ENCODE measurements at places on chromosomes 7 and 10.
A peak's percentile ranks its signal among the peaks of the same experiment; 100 is the strongest.

DNA sequence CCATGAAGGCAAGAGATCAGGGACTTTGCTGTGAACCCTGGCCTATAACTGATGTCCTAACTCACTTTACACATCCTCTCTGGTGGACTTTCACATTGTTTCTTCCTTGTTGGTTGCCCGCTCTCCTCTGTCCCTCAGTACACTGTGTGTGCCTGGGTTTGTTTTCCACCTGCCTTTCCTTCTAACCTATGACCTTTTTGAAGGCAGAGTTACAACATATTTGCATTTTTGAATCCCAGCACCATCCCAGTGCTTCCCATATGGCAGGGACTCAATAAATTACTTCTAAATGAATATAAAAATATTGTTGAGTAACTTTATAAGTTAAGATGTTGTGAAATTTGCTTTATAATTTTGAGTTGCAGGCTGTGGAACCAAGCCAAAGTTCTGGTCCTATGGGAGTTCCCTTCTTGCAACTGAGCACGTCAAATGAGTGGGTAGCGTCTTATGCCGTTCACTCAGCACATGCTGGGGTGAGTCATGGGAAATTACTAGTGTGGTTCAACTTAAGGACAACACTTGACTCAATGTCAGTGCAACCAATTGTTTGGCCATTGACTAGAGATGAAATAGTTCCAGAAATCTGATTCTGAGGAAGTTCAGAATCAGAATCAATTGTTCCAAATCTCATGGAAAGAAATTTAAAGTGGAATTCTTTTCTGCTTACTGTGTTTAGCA is 250.9 kb downstream of the TWIST1 start:
- peak; percentile 16 for DNase-seq

GRCh38 chr10:116097239-116097784 is 175.7 kb downstream of the GFRA1 start:
- no peak for DNase-seq

DNA sequence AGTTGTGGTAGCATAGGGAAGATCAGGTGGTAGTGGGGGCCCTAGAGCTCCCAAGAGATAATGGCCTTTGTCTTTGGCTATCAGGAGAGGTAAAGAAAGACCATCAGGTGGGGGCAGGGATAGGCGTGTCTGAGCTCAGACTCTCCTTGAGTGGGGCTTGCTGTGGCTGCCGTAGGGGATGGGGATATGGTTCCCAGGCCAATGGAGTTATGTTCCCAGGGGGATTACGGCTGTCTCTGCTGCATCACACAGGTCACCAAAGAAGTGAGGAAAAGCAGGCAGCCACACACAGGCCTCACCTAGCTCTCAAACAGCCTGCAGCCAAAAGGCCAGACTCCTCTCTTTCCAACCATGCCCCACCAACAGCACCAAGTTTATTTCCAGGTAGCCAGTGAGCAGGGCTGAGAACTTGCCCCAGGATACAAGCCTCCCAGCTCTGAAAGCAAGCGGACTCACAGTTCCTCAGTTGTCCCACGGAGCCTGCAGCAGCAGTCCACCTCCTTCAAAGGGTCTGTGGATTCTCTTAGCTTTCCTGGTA is 37.6 kb upstream of the C1QL3 start:
- no peak for DNase-seq

DNA sequence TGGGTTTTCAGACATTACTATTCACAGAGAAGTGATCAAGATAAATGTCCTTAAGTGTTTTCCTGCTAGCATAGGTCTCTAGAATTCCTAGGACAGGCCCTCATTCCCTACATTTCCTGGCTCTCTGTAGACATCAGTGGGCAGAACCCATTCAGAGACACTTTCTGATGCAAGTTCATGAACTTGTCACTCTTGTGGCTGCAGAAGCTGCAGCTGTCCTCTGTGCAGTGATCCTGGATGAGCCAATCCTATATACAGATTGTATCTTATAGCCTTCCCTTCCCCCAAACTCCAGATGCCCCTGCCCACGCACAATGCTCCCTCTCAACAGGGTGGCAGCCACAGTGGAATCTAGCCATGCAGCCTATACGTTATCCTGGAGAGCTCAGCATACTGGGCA is 12.6 kb upstream of the GRB10 start:
- no peak for DNase-seq

DNA sequence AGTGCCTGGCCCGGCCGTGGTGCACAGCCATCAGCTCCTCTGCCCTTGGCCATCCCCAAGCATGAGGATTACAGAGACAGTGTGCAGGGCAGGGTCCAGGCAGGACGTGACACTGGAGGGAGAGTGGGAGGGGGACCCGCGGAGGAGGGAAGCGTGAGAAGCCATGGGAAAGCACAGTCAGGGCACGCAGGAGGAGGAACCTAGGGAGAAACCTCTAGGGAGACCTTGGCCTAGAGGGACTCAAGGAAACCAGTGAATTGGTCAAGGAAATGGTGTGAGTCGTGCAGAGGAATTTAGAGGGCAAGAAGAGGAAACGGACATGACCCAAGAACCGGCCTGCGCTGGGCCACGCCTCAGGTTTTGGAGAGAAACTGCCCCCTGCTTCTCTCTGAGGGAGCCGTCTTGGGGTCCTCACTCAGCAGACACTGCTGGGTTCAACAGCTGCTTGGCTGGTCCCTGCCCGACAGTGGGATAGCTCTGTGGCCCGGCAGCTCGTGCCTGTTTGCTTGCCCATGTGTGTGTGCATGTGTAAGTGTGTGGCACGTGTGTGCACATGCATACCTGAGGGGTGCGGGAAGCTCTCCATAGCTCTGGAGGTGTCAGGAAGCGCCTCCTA is 3.2 kb downstream of the OPN4 start:
- no peak for DNase-seq

- DNase-seq, result no peak
Observed at GRCh38 chr10:105024184-105024583, 383.1 kb downstream of the SORCS3 start.

DNA sequence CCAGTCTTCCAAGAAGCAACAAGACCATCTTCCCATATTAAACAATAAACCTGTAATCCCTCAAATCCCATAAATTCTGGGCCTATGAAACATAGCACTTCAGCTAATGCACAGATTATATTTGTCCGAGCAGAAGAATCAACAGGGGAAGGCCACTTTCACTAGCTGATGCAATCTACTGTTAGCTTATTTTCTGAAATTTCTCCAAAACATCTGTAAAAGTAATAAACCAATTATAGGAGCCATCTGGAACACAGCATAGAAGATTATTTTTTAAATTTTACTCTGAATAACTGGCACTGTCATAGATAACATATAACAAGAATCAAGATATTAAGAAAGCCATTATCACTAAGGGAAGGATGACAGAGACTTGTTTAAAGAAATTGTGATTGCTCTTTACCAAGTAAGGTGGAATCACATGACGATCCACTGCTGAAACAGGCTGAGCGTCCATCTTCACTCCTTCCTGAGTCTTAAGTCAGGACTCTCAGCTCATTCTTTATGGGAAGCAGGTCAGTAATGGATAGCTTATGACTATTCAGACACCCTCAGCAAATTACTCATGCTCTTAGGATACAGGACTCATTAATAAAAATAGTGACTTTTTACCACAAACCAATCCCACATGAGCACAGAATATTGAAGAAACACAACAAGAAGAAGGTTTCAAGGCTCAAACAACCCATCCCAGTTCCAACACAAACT is 719.5 kb downstream of the XPNPEP1 start:
- no peak for DNase-seq

- DNase-seq, result no peak
Observed at GRCh38 chr10:106179430-106179829, 985.1 kb downstream of the SORCS1 start.

DNA sequence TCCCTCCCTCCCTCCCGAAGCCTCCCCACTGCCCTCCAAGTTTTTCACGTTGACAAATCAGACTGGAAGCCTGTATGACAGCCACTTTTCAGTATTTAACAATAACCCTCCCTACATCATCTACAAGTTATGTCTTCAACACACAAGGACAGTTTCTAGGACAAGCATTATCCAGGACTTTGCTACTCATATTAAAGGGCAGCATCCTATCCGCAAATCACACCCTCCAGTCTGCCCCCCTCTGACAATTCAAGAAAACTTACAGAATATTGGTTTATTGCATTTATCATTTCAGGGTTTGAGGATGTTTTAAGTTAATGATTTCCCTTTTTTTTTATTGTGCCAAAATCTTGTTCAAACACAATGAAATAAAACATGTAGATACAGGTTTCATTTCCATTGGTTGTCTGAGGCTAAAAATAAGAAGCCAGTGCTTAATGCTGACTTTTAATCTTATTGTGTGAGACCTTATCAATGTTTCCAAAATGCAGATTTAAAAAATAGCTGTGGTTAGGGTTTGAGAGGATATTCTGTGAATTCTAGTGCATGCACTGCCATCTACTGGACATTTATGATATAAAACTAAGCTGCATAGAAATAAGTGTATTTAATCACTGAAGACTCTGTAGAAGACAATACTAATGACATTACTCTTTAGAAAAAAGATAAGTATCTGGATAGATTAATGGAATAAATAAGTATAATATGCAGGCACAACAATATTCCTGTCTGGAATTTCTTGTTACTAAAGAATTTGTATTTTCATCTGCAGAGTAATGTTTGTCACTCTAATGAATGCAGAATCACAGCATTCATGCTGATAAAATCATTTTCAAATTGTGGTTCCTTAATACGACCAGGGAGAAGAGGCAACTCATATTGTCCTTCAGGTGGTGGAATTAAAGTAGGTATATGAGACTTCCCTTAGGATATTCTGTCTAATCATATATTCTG is 64.1 kb downstream of the CAV1 start:
- no peak for DNase-seq

GRCh38 chr7:106878748-106879439 is 13.8 kb downstream of the PIK3CG start:
- DNase-seq, result no peak

- no peak for DNase-seq
Observed at GRCh38 chr7:86558680-86559501, 84.8 kb upstream of the GRM3 start.

DNA sequence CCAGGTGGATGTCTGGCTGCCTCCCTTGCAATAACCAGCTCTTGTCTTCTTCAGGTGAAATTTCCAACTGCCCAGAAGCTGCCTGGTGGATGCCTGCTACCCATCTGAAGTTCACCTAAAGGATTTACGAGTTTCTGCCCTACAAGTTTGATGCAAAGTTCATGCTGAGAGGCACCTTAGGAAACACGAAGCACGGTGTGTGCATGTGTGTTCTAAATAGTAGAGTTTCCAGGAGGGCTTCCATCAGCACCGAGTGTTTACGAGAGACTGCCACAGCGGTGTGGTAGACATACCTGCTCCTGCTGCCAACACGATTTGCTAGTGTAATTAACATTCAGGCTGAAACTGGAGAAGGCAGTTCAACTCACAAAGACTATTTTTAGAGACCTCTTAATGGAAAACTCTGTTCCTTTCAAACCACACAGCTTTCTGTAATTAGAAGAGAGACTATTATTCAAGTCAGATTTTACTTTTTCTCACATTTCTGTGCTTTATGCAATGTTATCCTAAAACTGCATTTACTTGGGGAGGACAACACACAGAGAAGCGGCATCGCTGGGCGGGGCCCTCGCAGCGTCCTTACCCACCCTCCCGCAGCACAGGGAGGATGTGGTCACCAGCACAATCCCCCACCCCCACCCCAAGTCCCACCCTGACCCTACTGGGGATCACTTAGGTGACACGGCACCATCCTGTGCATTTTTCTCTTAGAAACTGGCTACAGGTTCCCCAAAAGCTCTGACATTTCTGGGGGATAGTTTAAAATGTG is 15.5 kb upstream of the CPXM2 start:
- no peak for DNase-seq
